ENCODE measurements at places on chromosomes 11 and 22. TPM values are rescaled to one million over a fixed set of nuclear protein-coding genes. Genes with fewer than 3 reads are reported as not detected.

KRTAP5-4 gene
- not detected for total RNA-seq

AQP11 gene
- 0.69 TPM for total RNA-seq

SLC7A4 gene
- total RNA-seq: not detected

OR8D4 gene
- not detected for total RNA-seq

LRP4 gene
- 0.09 TPM for total RNA-seq

C22orf31 gene
- not detected for total RNA-seq

UBQLNL gene
- total RNA-seq: not detected

ART5 gene
- total RNA-seq: not detected

SLC25A17 gene
- 20.0 TPM for total RNA-seq

CASP12 gene
- total RNA-seq: 0.31 TPM

DNA sequence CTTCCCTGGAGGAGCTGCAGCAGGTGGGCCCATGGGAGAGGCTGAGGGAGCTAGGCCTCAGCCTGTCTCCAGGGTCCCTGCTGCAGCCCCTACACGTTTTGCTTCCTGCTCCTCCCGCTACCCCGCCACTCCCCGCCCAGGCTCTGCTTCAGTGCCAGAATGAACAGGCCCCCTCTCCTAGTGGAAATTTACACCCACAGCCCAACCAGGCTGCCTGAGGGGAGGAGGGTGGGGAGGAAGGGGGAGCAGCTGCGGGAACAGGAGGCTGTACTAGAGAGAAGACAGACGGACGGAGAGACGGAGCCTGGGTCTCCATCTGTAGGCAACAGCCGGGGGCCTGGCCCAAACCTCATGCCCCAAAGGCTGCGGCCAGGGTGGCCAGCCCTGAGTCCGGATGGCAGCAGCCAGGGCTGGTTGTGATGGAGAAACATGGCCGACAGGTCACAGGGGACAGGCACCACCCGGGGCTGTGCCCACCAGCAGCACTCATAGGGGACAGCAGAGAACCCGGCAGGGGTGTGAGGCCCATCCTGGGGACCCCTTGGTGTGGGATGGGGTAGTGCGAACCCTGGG, 20.6 kb downstream of the FLRT1 start:
- DNase-seq: no peak

DNA sequence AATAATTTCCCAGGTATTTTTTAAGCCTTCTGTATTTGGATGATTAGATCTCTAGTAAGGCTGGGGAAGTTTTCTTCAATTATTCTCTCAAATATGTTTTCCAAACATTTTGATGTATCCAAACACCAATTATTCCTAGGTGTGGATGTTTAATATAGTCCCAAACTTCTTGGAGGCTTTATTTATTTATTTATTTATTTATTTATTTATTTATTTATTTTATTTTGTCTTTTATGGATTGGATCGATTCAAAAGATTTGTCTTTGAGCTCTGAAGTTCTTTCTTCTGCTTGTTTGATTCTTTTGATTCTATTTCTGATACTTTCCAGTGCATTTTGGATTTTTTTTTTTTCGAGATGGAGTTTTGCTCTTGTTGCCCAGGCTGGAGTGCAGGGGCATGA, 2267.9 kb upstream of the RAG2 start:
- no peak for DNase-seq

GRCh38 chr11:12376259-12377081, 901 bp upstream of the PARVA start:
- no peak for DNase-seq

- no peak for DNase-seq
Measured at GRCh38 chr11:64107303-64107702, 58.6 kb downstream of the MACROD1 start.

GRCh38 chr11:47442514-47442913, 6.4 kb downstream of the RAPSN start:
- no peak for DNase-seq

- DNase-seq: no peak
Measured at GRCh38 chr11:66247801-66248200, 20.6 kb upstream of the RAB1B start.

- DNase-seq: no peak
Measured at GRCh38 chr11:9150926-9151325, 59.5 kb upstream of the SCUBE2 start.

DNA sequence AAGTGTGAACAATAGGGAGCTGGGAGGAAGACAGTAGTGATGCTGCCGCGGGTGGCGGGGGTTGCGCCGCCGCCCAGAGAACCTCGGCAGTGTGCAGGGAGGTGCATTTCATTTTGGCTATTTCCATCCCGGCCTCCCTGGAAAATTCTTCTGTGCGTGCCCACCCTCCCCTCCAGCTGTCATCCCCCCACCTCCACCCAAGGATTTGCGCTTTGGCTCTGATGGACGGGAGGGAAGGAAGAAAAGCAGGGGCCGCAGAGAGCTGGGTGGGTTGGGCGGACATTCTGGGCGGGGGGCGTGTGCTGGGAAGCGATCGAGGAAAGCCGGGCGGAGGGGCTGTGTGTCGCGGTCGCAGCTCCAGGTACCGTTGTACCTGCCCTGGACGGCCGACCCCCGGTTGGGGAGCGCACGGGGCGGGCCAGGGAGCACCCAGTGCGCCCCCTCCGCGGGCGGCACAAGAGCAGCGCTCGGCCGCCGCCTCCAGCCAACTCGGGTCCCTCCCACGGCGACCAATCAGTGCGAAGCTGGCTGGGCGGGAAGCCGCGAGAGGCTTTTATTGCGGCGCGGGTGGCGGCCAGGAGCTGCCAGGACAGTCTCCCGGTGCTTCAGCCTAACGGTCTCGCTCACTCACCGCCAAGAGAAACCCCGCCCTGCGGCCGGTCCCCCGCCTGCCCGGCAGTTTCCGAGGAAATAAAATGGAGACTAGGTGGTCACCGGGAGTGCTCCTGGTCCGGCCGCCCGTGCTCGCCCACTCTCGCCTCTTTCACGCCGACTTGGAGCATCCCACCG, 1.6 kb downstream of the NCAM1 start:
- no peak for DNase-seq

DNA sequence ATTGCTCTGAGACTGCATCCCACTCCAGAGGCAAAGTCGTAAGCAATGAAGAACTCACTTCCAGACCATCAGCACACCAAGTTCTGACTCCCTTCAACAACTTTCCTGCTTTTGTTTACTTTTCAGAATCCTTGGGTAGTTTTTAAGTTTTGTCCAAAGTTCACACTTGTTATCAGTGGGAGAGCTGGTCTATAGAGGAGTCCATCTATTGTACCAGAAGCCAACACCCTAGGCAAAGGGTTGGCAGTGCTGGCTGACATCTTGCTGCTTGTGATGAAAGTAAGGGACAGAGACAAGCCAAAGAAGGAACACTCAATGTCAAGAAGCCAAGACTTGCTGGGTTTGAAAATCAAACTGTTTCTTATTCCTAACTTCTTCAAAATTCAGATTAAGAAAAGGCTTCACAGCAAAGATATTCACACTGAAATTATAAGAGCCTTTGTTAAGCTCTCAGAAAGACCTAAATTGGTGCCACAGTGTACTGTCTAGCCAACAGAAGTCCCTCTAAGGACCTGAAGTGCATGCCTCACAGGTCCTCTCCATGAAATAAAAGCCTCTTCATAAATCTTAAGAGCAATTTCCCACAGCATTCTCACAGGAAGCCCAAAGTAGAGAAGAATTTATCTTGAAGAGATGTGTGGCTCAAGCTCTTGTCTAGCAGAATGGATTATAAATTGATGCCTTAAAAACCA, 21.5 kb upstream of the LINC01488 start:
- no peak for DNase-seq

DNA sequence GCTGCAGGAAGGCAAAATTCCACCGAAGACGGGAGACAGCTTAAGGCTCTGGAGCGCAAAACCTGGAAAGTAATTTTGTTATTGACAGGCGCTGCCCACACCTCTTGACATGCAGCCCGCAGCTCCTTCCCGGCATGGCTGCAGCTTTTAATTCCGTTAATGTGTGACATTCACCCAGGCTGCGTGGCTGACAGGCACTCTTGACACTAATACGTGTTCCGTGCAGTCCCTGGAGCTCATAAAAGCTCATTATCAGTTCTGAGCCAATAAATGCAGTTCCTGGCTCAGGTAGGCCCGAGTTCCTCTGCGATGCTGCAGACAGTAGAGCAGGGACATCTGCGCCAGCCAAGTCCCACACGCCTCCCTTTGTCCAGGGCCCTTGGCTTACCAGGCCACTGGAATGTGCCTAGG, 34.8 kb downstream of the TSPAN18 start:
- DNase-seq: no peak

- no peak for DNase-seq
Measured at GRCh38 chr11:9681583-9682372, 17.9 kb downstream of the SWAP70 start.

GRCh38 chr11:18618342-18619025, 15.7 kb downstream of the SPTY2D1 start:
- DNase-seq: no peak

- no peak for DNase-seq
Measured at GRCh38 chr11:130642994-130643393, 194.5 kb downstream of the ADAMTS15 start.

- no peak for DNase-seq
Measured at GRCh38 chr11:43576320-43576802, 104.2 kb upstream of the HSD17B12 start.

GRCh38 chr11:89327885-89328284, 150.2 kb downstream of the TYR start:
- no peak for DNase-seq

- DNase-seq: no peak
Measured at GRCh38 chr11:110856996-110857812, 145.0 kb upstream of the ARHGAP20 start.

DNA sequence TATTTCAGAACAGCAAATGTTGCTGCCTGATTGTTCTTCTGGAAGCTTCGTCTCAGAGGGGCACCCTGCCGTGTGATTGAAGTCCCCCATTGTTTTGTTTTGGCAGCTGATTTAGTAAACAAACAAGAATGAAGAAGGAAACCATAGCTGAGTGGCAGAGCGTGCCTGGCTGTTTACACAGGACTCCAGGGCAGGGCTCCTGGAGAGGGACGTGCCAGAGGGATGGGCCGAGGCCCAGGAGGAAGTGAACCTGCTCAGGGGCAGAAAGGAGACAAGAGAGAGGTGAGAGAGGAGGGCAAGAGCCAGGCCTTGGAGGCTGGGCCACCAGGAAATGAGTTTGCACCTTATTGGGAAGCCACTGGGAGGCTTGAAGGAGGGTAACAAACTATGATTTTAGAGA, 85.5 kb upstream of the B3GAT1 start:
- DNase-seq: no peak

GRCh38 chr22:19713650-19714311, 522 bp upstream of the SEPTIN5 start:
- no peak for DNase-seq

GRCh38 chr22:19546680-19547079, 22.5 kb upstream of the CLDN5 start:
- no peak for DNase-seq

DNA sequence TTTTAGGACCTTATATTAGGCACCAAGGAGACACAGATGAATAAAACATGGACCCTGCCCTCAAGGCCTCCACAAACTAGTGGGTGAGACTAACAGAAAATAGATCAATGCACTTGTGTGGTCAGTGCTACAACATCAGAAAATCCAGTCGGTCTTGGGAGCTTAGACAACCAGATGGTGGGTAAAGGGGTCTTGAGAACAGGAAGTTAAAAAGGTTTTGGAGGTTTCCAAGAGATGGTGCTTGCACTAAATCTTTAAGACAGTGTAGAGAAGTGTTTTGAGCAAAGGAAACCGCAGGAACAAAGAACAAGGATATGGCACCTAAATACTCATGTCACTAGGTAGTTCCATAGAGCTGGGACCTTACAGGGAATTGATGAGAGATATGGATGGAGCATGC, 56.2 kb downstream of the GALNT18 start:
- DNase-seq: no peak

GRCh38 chr22:39128508-39128907, 24.0 kb downstream of the CBX7 start:
- no peak for DNase-seq

GRCh38 chr22:48677621-48678020, 1150.1 kb downstream of the BRD1 start:
- DNase-seq: no peak

- DNase-seq: no peak
Measured at GRCh38 chr22:37931893-37932389, 21.5 kb downstream of the C22orf23 start.

- DNase-seq: no peak
Measured at GRCh38 chr11:33935005-33935404, 43.1 kb upstream of the LMO2 start.

DNA sequence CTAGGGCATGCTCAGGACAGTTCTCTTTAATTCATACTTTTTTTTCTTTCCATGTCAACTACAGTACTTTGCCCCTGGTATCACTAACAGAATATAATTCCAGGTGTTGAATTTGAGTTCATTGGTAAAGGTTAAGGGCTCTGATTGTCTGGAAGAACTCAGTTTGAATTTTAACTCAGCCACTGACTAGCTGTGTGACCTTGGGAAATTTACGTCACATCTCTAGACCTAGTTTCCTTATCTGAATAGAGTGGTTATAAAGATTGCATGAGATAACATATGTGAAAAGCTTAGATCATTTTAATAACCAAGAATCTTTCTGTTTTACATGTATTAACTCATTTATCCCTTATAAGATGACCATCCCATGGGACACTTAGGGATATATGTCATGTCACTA, 15.8 kb upstream of the ZC3H12C start:
- no peak for DNase-seq

- DNase-seq: no peak
Measured at GRCh38 chr22:25482868-25483639, 81.4 kb upstream of the GRK3 start.

DNA sequence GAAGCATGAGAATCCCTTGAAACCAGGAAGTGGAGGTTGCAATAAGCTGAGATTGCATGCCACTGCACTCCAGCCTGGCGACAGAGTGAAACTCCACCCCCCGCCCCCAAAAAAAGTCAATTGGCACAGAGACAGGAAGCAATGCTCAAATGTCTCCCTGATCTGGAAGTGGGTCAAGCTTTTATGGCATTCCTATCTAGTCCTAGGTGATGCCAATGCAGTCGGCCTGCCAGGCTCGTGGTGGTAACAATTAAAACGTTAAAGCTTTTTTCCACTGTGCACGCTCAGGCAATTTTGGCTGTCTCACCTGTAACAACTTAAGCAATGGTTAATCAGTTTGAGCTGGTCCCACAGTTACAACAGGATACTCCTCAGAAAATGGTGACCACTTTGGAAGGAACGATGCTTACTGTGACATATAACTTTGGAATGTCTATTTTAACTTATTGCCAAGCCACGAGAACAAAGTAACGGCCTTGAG, 18.9 kb upstream of the PISD start:
- DNase-seq: no peak

All from activated T-cell treated with anti-CD3 and anti-CD28 coated beads, Interleukin-2, amount 50 U/mL, for 72 hours (primary cell).